ENCODE measurements at places on chromosomes 7 and 10.

GRCh38 chr10:97538411-97538810 is 34.2 kb upstream of the ANKRD2 start:
- DNase-seq, result peak; percentile 54

DNA sequence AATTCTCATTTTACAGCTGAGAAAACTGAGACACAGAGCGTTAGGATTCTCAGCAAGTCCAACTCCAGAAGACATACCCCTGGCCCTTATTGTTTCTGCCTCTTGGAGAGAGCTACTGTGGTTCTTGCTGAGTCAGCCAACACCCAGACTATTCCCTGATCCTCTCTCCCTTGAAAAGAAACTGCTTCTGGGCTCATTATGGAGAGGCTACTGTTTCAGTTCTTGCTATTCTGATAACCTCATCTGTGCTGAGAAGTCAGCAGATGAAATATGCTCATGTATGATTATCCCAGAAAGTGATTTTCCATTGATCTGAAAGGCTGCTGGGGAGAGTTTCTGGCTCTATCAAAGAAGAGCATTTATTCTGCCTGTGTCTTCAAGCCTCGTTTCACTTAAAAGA is 455.6 kb upstream of the COBL start:
- DNase-seq, result no peak

DNA sequence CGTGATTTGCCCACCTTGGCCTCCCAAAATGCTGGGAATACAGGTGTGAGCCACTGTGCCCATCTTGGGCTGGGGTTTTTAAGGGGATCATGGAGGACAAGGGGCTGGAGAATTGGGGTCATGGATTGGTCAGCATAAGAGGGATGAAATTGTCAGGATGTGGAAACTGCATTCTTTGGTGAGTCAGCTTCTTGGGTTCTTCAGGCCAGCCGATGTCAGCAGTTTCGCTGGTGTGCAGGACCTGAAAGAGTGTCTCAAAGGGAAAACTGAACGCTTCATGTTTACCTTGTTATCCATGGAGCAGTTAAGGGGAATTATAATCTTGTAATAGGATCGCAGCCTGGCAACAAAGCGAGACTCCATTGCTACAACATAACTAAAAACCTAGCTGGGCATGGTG is 13.0 kb downstream of the GALNT17 start:
- DNase-seq, result no peak

GRCh38 chr10:5895804-5896203 is 5.8 kb downstream of the FBH1 start:
- no peak for DNase-seq

DNA sequence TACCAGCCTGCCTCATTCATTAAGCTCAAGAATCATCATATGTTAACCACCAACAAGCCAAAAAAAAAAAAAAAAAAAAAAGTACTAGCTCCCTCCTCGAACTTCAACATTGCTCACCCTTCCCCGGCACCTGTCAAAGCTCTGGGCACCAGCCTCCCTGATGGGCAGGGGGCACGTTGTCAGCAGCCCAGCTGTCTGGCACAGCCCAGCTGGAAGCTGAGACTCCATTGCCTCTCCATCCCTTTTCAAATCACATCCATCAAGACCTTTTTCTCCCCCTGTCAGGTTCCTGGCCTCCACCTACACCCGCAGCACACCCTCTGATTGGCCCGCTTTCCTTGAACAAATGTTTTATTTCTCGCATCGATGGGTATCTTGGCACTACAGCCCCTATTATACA is 913.3 kb upstream of the AUTS2 start:
- DNase-seq, result no peak

- DNase-seq, result peak; percentile 78
Measured at GRCh38 chr7:55574051-55574717, 1.9 kb upstream of the VOPP1 start.

GRCh38 chr7:5237286-5237685 is 45.5 kb upstream of the SLC29A4 start:
- DNase-seq, result peak; percentile 52

- peak; percentile 48 for DNase-seq
Measured at GRCh38 chr10:100303724-100304319, 17.3 kb upstream of the BLOC1S2 start.

DNA sequence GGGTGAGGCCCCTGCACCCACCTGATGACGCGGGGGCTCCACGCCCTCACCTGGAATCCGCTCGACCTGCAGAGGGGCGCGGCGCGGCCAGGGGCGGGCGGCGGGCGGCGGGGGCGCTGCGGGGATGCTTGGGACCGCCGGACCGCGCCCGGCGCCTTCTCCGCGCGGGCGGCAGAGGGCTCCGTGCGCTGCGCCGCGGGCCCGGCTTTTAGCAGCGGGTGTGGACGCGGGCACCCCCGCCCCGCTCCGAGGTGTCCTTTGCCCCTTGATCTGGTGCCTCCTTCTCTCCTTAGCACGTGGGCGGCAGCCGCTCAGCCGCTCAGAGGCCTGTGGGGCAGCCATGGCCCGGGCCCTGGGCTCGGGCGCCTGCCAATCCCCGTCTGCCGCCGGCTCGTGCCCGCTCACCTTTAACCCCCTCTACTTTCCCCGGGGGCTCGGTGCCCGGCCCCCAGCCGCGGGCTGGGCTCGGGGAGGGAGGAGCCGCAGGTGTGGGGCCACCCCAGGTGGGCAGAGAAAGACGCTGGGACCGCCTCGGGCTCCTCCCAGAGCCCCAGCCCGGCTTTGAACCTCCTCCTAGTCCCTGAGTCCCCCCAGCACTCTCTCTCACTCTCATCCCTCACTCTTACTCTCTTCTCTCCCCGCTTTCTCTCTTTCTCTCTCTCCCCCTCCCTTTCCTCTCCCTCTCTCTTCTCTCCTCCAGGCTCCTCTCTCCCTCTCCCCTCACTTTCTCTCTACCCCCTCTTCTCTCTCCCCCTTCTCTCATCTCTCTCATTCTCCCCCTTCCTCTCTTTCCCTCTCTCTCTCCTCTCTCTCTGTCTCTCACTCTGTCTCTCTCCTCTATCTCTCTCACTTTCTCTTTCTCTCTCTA is 19.7 kb upstream of the VPS37D start:
- no peak for DNase-seq

DNA sequence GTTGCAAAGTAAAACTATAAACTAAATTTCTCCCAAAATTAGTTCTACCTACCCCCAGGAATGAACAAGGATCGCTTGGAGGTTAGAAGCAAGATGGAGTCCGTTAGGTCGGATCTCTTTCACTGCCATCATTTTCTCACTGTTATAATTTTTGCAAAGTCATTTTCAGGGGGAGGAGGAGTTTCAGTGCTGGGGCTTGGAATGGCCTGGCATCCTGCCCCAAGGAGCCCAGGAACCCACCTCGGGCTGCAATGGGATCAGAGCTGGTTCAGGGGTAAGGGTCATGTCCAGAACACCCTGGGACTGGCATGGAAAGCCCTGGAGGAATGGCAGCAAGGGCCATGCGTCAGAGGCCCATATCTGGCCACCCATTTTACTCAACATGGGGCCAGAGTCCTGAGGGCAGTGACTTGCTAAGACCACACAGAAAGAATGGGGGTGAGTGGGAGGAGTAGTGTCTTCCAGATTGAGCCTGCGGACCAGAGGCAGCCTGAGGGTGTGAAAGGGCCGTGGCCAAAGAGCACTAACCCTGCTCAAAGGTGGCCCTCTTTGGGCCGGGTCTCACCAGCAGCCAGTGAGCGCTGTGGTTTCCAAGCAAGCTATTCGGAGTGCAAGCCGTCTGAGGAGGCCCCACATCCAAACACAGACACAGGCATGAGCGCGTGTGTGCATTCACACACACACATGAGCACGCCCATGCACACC is 31.8 kb downstream of the GPRIN2 start:
- peak; percentile 44 for DNase-seq

GRCh38 chr7:101563943-101564777 is 64.9 kb downstream of the MYL10 start:
- no peak for DNase-seq

GRCh38 chr7:45107356-45107755 is 4.1 kb downstream of the TBRG4 start:
- DNase-seq, result no peak

DNA sequence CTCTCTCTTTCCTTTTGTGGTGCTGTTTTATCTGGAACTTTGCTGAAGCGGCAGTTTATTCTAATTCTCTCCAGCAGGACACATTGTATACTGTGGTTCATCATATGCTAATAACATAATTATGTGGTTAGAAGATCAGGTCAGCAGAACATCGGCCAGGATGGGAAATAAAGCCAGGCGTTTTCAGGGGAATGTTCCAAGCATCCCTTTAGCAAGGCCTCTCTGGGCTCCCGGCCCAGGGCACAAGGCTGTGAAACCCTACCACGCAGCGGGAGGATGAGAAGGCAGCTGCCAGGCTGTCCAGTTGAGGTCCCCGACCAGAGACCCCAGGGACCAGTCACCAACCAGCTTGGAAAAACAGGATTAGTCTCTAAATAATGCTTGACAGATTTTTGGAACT is 112.2 kb upstream of the GALNT17 start:
- DNase-seq, result no peak

- no peak for DNase-seq
Measured at GRCh38 chr10:85231534-85232270, 903.3 kb downstream of the CCSER2 start.

DNA sequence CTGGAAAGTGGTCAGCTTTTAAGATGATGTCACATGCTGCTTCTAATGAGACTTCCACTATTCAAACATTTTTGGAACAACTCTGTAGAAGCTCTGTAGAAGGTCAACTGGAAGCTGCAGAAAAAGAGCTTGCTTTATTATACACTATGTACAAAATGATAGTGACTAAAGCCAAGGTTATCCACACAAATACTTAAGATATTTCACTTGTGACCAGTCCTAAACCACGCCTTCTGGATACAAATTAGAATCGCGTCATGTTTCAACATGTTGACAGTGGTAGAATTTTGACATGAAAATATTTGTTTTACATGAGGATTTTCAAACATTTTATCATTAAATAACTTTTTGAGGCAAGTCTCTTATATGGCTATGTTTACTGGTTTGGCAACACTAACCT is 499.6 kb upstream of the PHF14 start:
- DNase-seq, result peak; percentile 81

GRCh38 chr10:91150631-91151030 is 69.8 kb upstream of the PCGF5 start:
- no peak for DNase-seq

GRCh38 chr7:26910221-26910620 is 45.8 kb upstream of the SKAP2 start:
- peak; percentile 81 for DNase-seq

DNA sequence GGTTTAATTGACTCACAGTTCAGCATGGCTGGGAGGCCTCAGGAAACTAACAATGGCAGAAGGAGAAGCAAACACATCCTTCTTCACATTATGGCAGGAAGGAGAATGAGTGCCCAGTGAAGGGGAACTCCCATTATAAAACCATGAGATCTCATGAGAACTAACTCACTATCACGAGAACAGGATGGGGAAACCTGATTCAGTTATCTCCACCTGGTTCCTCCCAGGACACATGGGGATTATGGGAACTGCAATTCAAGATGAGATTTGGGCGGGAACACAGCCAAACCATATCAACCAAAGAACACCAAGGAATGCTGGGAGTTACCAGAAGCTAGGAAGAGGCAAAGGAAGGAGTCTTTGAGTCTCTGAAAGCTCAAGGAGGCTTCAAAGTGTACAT is 94.3 kb downstream of the IPMK start:
- DNase-seq, result no peak

DNA sequence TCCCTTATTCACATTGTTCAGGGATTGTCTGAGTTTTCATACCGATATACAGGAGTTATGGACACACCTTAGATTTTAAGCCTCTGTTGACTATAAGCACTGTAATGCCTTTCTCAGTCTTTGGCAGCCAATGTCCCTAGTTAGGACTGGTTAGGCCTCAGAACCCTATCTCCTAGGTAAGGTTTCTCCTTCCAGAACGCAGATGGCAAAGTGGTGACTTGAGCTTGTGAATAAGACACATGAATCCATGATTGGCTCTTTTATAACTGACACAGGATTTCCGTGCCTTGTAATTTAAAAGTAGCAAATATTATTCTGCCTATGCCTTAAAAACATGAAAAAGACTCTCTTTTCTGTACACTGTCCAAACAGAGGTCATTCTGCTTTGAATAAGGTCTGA is 12.5 kb upstream of the RNF148 start:
- no peak for DNase-seq

- DNase-seq, result no peak
Measured at GRCh38 chr7:151843181-151843580, 33.7 kb downstream of the PRKAG2 start.

GRCh38 chr7:75809396-75809795 is 4.2 kb downstream of the CCL24 start:
- no peak for DNase-seq

DNA sequence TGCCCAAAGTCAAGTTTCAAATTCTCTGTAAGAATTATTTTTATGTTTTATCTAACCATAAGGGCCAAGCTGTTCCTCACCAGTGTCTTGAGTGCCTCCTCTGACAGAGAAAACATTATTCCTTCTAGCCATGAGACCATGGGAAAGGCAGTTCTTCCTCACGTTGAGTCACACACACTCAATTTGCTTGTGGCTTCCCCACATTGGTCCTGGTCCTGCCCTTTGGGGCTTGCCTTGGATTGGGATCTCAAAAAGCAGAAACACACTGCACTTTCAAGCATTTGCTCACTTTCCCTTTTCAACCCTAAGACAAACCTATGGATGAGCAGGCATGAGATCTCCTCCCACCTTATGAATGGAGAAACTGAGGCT is 248.3 kb upstream of the IGFBP3 start:
- no peak for DNase-seq

DNA sequence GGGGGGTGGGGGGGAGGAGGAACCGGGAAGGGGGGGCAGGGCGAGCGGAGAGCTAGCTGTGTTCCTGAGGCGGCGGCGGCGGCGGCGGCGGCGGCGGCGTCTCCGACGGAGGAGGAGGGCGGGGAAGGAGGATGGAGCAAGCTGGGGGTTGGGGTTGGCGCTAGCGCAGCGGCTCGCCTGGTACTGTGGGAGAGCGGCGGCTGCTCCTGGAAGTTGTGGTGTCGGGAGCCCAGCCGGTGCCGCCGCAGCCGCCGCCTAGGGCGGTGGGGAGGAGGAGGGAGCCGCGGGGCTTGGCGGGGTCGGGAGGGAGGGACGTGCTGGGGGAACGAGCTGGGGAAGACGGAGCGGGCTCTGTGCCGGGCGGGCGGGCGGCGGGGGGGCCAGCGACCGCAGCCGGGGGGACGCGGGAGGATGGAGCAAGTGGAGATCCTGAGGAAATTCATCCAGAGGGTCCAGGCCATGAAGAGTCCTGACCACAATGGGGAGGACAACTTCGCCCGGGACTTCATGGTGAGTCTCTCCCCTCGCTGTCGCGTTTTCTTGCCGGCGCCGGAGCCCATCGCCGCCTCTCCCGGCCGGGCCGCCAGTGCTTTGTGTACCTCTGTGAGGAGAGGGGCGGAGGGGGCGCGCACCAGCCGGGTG is at the start of gene PTPN12:
Gene PTPN12, plus strand, starts transcription at position 160 of the 642 bp plus-strand sequence. Its CDS starts 252 bp downstream, at position 412.
- DNase-seq, result no peak

GRCh38 chr7:1245524-1246050 is 12.9 kb downstream of the UNCX start:
- DNase-seq, result no peak

- no peak for DNase-seq
Measured at GRCh38 chr7:111324228-111324627, 233.3 kb downstream of the LRRN3 start.

Measured in epithelial cell of esophagus (primary cell).